ENCODE measurements at places on chromosomes 6 and 20.

DNA sequence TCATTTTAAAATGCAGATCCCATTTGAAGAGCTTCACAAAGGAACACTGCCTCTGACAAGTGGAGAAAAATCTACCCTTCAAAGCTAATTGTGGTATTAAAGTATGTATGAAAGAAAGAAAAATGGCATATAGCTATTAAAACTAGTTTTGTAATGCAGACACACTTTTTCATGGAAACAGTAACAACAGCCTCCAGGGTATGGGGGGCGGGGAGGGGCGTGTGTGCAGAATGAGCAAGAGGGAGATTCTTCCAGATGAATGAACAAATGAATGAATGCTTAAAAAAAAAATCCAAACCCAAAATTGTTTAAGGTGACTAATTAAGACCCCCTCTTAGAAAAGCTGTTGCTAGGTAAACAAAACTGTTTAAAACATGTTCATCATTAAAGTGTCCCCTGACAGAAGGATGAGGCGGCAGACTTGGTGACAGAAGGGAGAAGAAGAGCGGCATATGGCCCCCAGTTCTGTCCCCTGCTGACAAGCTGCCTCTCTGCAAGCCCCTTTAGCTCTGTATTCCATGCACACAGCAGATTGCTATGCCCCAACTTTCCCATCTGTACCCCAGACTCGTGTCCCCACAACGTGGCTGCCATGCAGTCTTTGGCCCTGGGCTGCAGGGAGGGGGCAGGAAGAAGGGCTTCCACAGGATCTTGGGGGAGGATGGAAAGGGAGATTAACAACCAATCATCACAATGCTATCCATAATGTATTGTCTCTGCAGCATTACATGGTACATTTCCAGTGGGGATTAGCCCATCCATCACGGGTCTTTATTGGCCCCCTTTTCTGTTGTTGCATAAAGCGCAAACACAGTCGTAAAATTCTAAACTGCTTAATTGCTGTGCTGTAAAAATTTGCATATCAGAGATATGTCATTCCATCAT, 108.4 kb upstream of the OLIG3 start:
- no peak for DNase-seq

DNA sequence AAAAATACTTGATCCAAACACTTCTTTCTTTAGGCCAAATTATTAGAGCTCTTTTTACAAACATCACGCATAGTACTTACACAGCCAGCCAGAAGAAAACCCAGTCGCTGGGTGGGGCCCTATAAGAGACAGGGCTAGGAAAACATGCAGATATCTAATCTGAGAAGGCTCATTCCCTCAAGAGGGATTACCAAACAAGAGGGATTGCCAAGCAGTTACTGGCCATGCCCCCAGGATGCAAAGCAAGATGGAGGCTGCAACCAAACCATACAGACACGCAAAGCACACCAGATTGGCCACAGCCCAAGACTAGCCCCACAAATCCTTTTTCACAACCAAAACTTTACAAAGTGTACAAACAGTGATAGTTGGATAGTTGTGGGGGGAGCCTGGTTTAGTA, 1235.4 kb upstream of the GJE1 start:
- no peak for DNase-seq

DNA sequence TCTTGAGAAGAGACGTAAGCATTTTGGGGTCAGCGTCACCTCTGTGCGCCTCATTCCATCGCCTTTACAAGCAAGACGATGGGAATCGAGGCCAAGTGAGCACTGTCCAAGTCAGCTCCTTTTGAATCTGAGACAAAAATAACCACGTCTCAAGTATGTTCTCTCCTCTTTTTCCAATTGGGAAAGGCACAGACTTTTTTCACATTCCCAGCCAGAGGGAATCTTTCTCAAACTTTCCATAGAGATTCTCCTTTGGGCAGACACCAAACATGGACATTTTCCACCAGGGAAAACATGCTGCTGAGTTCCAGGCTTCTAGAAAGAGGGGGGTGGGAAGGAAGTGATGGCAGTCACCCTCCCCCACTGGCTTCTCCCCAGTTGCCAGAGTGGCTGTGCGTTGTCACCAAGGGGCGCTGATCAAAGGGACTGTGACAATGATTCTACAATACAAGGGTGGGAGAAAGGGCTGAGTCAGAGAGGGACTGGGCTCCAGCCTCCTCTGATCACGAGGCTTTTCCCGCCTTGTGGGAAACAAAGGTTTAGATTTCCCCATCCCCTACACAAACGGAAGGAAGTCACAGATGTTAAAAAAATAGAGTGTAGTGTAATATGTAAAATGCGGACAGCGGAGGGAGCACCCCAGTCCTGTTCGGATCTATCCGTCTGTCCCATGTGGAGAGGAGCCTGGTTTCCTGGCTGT, 281.9 kb upstream of the RNF24 start:
- no peak for DNase-seq

- DNase-seq: no peak
These were observed 646.5 kb upstream of the NOX3 start for GRCh38 chr6:156102129-156102528.

DNA sequence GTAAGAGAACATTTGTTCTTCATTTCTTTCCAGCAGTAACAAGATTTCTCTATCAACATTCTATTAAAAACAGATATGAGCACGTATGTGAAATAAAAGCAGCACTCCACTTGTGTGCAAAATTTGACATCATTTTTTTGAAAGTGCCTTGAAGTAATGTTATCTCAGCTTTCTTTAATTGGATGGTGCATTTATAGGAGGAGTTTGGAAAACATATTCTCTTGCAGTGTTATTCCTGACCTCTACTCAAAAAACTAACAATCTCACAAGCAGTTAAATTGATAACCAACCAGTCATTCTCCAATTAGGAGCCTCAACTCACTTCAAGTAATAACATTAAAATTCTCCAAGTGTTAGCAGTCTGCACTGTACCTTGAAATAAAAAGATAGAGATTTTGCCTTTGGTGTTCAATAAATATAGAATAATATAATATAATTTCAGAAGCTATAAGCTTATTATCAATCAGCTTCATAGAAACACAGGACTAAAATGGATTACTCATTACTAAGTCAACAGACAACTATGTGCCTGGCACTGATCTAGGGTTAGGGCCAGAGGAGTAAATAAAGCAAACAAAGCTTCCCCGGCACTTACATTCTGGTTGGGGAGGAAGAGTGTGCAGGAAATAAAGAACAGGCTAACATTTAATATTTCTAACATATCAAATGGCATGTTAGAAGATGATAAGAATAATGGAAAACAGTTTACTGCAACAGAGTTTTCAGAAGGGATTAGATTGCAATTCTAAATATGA, 149.0 kb upstream of the SGK1 start:
- peak; percentile 72 for DNase-seq

- no peak for DNase-seq
These were observed 767.3 kb downstream of the TFAP2A start for GRCh38 chr6:9647599-9647998.

DNA sequence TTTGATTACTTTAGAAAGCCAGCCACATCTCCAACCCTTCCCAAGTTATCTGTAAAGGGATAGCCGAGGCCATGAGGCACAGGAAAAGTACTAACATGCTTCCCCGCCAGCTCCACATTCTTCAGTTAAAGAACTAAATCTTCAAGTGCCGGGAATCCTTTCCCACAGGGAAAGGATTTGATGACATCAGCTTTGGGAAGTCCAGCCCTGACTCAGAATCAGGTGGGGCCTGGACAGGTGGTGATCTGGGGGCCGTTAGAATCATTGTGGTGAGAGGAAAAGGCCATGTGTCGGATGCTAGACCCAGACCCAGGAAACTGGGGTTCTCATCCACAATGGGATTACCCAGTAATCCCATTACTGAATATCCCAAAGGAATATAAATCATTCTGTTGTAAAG, 580.0 kb downstream of the QKI start:
- no peak for DNase-seq

GRCh38 chr6:97231911-97232310, 51.1 kb downstream of the MMS22L start:
- DNase-seq: no peak

DNA sequence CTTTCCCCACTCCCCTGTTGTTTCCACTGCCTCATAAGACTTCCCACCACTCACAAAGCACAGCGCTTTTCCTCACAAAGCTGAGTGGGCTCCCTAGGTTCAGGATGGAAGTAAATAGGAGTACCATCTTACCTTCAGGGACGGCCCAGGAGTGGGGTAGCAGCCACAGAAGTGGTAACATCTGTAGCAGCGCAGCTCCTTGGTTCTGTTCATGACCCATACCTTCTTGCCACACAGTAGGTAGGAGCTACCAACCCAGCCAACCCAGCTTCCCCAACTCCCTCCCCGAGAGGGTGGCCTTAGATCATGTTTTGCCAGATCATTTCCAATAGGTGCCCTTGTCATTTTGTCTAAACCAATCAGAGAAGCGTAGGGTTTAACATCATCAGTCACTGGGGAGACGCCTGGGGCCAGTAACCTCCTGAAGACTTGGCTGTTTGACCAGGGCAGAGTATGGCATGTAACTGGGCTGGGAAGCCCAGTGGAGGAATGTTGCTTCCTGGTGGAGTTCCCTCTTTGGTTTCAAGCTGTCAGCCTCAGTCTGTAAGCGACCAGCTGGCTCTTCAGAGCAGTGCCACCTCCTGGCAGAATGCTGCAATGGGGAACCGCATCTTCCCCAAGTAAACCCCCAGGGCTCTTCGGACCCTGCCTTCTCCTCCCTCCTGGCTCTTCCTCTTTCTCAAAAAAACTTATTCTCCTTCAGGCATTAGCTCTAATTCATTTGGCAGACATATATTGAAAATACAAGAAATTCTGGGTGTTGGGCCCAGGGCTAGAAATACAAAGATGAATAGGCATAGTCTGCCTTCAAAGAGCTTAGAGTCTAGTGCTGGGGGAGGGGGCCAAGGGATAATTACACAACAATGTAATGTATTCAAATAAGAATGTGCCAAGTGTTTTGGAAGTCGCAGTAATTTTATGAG, at the start of gene HLA-DMA:
Gene HLA-DMA (minus strand): TSS at position 281 of the 923 bp plus-strand sequence. CDS start 61 bp downstream, at position 220.
- DNase-seq: peak; percentile 94

DNA sequence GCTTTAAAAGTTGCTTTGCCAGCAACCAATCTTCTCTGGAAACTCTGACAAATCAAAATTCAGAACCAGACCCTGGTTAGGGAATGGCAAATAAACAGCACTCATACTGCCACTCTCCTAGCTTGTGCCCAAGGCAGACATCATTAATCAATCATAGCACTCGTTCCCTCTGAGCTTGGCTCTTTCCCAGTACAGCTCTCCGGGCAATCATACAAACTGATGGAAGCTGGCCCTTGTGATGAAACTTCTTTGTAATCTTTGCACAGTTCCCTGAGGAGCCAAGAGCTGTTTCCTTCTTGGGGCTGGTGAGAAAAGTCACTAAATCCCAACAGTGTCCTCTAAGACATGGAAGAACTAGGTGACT, 34.7 kb downstream of the KIAA1755 start:
- DNase-seq: no peak

DNA sequence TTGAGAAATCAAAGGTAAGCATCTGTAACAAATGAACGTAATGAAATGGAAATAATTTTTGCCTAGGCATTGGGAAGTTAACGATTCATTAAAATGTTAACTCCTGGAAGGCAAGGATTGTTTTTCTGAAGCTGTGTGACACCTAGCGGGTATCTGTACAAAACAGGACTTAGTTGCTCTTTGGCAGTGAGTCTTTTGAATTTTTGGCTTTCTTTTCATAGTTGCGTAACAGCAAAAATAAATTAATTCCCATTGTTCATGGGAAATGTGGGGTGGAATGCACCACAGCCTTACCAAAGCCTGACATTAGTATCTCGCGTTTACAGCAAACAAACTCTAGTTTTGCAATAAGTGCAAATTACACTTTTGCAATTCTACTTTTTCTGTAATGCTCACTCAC, 92.7 kb upstream of the DTNBP1 start:
- peak; percentile 27 for DNase-seq

- peak; percentile 68 for DNase-seq
These were observed 81.6 kb downstream of the GMPR start for GRCh38 chr6:16319813-16320532.

DNA sequence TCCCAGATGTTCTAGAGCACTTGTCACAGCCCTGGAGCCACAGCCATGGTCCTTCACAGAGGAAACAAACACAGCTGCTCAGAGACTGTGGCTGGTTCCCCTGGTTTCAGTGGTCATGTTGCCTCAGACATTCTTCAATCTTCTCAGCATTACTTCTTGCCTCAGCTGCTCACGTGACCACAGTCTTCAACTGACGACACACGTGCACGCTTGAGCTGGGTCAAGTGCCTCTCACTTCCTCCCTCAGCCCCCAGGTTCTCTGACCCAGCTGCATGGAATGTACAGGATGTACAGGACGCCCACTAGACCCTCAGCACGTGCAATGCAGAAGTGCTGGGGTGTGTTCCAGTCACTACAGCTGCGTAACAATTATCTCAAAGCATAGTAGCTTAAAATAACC, 159.8 kb upstream of the GGTLC1 start:
- no peak for DNase-seq

- no peak for DNase-seq
These were observed 59.4 kb downstream of the PYGB start for GRCh38 chr20:25306991-25307903.

DNA sequence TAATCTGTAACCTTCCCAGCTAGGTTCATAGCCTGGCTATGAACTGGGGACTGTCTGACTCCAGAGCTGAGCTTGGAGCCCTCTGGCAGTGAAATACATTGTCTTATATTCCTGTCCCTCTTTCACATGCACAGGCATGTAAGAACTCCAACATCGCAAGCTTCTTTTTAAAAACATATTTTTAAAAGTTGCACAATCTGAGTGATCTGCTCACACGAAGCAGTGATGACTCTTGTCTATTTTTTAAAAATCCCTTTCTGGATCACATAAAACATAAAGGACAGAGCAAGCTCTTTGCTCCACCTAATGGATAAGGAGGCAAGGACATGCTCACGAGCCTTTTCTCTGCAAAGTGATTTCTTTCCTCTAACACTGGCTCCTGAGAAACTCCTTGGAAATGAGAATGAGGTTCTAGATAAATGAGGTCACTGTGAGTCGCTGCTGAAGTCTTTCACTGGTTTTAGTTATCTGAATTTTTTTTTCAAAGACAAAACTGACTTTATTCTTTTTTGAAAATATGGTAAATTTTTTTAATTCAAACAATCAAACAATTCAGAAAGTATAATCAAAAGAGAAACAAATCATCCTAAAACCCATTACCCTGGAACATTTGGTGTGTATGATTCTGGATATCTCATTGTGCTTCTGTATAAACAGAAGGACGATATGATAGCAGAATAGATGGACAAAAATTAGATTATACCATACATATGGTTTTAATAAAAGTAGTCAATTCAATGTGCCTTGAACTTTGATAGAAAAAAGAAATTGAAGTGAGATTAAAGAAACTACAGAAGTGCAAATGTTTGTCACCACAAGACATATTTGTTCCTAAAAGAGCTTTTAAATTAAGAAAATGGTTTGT, 30.8 kb downstream of the IL20RA start:
- peak; percentile 15 for DNase-seq

Measured in PC-9 (cell line).